ENCODE measurements at places on chromosomes 2 and 18.

GRCh38 chr2:113226462-113226861 lies 52.3 kb downstream of the PAX8 start:
- DNase-seq, result no peak

- DNase-seq, result no peak
These were observed 48.6 kb downstream of the RTTN start for GRCh38 chr18:70156886-70157285.

DNA sequence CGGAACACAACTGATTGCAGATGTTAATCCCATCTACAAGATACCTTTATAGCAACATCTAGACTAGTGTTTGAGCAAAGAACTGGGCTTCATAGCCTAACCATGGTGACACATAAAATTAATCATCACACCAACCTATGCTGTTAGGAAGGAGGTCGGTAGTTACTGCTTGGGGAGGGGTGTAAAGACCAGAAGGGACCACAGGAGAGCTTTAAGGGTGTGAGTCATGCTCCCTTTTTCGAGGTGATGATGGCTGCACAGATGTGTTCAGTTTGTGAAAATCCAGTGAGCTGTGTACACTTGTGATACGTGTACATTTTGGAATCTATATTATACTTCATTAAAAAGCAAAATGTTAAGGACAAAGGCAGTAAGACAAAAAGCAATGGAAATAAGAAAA lies 4.6 kb upstream of the SEH1L start:
- no peak for DNase-seq

- DNase-seq, result peak; percentile 45
These were observed 19.1 kb downstream of the MXD1 start for GRCh38 chr2:69933839-69934613.

DNA sequence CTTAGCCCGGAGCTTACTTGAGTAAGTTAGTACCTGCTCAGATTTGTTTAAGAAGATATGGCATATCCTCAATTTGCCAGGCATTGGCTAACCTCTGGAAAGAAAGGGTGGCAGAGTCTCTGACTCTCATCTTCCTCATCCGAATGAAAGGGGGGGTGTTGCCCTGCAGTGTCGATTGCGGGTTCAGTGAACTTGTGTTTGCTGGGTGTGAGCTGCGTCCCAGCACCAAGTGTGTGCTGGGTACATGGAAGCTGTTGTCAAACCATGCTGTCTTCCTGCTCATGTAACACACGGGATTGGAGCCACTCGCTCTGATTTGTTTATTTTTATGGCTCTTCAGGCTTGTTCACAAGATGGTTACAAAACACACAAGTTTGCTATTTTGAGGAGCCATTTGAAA lies 171.4 kb upstream of the PXDN start:
- no peak for DNase-seq

GRCh38 chr2:35973132-35973736 lies 382.3 kb upstream of the CRIM1 start:
- no peak for DNase-seq

GRCh38 chr2:131155208-131155855 lies 50.2 kb downstream of the PLEKHB2 start:
- DNase-seq, result no peak

- no peak for DNase-seq
These were observed 342.4 kb upstream of the ETAA1 start for GRCh38 chr2:67054728-67055127.

Data from stimulated activated CD8-positive, alpha-beta memory T cell treated with anti-CD3 and anti-CD28 coated beads, Interleukin-4, amount 100 ng/mL, for 48 hours (primary cell).